Stimulated activated CD4-positive, alpha-beta T cell treated with anti-CD3 and anti-CD28 coated beads, Interleukin-15, amount 100 ng/mL, for 1 hour (primary cell): ENCODE measurements at places on chromosomes 2 and 18.

GRCh38 chr2:152183401-152184073 lies 8.0 kb upstream of the STAM2 start:
- DNase-seq = no peak

- DNase-seq = no peak
Measured at GRCh38 chr2:168758970-168759820, 43.2 kb upstream of the NOSTRIN start.

GRCh38 chr2:62844311-62845090 lies 139.0 kb downstream of the EHBP1 start:
- DNase-seq = no peak

- DNase-seq = no peak
Measured at GRCh38 chr2:181198183-181198864, 217.9 kb downstream of the UBE2E3 start.

DNA sequence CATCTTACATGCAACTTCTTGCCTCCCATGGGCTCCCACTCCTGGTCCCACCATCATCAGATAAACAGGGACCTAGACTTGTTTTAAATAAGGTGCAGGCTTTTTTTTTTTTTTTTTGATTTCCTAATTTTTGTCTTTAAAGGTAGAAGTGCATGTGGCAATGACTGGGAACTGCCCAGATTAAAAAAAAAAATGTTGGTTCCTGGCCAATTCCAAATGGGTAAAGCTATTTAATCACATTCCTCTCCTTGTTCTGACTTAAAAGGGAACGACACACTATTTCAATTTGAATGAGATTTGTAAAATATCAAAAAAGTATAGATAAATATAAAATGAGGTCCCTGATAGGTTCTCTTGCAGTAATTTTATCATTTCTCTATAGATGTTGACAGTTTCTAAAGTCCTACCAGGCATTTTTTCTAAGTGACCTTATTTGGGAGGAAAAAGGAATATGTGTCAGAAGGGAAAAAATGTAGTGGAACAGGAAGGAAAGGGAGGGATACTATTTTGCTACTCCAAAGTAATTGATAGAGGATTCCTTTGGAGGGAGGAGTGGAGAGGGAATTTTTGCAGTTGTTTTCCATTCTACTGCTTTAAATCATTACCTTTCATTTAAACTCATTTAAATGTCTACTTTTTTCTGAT lies 43.3 kb downstream of the DDX1 start:
- DNase-seq = no peak

DNA sequence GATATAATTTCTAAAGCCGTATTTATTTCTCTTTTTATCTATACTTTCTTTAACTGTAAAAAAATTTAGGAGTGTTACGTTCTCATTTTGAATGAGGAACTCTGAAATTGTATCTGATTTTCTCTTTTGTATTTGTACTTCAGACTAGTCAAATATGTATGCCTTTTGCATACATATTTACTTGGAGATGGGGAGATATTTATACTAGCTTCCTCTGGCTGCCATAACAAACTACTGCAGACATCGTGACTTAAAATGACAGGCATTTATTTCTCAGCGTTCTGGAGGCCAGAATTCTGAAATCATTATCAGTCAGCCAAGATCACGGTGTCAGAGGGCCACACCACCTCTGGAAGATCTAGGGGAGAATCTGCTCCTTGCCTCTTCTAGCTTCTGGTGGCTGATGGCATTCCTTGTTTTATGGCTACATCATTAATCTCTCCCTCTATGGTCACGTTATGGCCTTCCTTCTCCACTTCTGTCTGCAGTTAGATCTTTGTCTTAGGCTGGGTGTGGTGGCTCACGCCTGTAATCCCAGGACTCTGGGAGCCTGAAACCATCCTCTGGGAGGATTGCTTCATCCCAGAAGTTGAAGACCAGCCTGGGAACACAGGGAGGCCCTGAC lies 8.2 kb downstream of the LCLAT1 start:
- no peak for DNase-seq

DNA sequence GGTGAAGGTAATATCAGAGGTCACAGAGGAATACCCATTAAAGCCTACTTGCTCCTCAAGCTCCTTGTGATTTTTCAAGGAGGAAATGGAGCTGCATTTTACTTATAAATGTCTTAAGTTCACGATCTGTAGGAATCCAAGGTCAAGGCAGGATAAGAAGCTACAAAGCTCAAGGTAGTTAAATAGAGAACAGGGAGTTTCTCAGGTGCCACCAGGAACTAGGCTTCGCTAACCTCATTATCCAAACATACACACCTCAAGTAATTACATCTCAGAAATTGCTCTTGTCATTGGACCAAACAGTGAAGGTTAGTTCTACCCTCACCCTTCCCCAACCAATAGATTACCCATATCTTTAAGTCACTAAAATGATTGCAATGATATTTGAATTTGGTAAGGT lies 317.4 kb upstream of the HNRNPA3 start:
- DNase-seq = no peak

DNA sequence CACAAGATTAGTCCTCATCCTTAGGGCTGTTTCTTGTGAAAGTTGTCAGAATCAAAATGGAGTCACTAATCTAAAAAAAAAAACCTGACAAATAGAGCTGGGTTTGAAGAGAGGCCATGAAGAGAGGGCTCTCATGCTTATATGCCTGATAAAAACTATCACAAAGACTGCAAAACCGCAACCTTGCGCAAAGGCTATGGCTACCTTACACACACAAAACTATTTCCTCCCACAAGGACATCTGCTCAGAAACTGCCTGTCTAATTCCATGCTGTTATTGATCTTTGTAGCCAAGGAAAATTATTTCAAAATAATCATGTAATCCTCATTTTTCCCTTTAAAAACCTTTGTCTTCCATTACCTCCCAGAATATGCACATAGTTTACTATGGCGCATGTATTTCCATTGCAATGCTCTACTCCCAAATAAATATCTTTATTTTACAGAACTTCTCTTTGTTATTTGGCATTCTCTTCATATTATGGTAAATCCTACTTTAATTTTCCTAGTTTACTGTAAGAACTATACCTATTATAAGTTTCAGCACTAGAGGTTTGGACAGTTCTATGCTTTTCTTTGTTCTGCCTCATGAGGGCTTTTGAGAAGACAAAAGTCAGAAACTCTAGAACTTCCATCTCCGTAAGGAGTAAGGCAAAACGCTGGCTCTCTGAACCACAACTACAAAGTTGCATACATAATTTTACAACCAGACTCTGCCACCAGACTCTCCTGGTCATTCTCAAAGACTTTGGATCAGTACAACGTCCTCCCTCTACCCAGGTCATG lies 9.6 kb upstream of the DPYSL5 start:
- DNase-seq = no peak

DNA sequence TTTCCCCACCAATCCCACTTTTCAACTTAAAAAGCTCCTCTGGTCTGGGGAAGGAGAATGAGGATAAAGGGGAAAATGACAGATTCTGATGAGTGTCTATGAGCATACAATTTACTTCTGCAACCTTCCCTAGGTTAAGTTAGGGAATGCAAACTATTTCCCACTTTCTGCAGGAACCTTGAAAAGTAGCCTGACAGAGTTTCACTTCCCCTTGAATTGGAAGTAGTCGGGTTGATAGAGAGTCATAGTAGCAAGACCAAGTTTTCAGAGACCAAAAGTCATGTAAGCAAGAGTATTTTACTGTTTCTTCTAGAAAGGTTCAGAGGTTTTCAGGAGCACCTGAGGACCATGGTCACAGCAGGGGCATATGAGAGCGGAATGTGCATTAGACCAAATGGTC lies 815.1 kb downstream of the CPS1 start:
- no peak for DNase-seq

GRCh38 chr2:59236723-59237122 lies 995.6 kb upstream of the FANCL start:
- DNase-seq = no peak

DNA sequence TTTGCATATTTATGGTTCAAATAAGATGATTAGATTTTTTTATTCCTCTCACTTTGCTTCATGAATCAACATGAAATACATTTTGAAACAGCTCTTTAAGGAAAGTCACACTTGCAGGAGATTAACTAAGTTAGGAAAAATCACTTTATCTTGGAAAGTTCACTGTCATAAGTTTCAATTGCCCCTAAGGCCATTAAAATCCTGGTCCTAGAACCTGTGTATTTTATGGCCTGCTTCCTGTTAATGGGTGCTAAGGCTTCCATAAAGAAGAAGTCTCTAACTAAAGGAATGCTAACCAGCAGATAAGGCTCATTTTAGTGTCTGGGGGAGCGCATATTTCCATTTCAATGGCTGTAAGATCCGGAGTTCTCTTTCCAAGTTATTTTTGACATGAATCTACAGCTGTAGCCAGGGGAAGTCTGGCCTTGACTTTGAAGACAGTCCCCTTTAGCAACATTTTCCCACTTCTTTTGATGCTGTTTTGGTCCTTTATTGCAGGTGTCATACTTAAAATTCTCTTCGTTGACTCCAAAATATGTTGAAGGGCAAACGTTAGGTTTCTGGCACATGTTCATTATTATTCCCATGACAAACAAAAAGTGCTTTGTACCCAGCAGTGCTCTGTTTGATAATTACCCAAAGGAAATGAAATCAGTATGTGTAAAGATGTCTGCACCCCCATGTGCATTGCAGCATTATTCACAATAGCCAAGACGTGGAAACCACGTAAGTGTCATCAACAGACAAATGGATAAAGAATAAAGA lies 34.4 kb upstream of the SH3BP4 start:
- no peak for DNase-seq

GRCh38 chr2:218230882-218231281 lies 13.9 kb downstream of the ARPC2 start:
- DNase-seq = no peak

DNA sequence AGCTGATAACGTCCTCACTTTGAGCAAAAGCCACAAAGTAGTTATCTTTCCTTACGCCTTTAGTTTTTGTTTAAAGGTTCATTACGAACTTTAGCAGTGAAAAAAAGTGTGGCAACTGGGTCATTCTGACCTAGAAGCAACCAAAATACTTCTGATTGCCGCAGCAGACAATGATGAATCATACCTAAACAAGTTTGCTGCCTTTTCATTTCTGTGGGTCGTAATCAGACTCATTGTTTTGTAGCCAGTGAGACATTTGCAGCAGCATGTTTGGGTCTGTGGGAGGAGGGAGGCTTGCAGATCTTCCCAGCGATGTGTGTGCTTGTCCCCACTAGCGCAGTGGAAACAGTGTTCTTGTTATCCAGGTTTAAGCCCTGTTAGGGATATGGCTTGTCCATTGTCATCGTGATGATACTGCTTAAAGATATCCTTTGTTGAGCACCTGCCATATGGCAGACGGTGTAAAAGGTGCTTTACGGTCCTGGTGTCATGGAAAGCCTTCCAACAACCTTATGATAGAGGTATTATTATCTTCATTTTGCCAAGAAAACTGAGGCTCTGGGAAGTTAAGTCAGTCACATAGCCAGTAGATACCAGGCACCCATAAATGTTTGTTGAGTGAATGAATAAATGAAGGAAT lies 1.3 kb upstream of the GREB1 start:
- no peak for DNase-seq

GRCh38 chr2:47043891-47044239 lies 111.2 kb downstream of the STPG4 start:
- no peak for DNase-seq

DNA sequence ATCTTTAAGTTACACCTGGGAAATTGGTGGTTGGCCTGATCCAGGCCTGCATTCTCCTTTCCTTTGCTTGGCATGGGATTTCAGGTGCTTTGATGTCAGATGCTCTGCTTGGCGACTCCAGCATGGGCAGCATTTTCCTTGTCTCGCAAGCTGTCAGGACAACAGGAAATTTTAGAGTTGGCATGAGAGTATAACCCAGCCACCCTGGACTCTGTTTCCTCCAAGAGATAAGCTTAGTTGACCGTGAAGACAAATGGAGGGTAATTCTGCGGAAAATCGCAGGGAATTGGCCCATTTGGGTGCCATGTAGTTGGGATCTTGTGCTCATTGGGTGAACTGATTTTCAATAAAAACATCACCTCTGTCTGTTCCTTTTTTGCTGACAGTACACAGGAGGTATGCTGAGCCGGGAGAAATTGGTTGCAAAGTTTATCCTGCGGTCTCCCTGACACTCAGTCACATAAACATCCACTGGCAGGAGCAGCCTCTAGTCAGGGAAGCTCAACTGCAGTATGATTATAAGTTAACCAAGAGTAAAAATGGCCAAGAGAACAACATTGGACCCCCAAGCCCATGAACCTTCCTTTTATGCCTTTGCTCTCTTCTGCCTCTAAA lies 409.9 kb downstream of the SETBP1 start:
- no peak for DNase-seq

- no peak for DNase-seq
Measured at GRCh38 chr2:45729753-45730512, 78.5 kb downstream of the PRKCE start.

- no peak for DNase-seq
Measured at GRCh38 chr2:84077496-84077895, 381.6 kb downstream of the SUCLG1 start.

DNA sequence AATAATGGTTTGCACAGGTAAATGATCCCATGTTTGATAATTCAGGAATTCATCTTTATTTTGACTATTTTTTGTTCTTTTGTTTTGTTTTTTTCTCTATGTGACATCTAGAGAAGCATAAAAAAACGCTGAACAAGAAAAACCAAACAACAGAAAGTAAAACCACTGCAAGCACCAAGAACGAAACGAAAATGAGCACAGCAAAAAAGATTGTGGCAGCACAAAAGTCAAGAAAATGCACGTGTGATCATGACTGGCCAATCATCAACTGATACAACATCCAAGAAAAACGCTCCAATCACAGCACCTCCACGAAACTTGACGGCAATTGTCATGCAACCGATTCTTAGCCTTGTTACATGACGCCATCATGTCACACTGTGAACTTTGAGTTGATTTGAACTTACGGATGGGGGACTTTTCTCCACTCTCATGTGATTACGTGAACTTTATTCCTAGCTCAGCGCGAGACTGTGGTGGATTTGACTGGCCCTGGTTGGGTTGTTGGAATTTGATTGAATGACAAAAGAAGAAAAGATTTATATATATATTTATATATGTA lies 318.7 kb downstream of the CELF4 start:
- no peak for DNase-seq

DNA sequence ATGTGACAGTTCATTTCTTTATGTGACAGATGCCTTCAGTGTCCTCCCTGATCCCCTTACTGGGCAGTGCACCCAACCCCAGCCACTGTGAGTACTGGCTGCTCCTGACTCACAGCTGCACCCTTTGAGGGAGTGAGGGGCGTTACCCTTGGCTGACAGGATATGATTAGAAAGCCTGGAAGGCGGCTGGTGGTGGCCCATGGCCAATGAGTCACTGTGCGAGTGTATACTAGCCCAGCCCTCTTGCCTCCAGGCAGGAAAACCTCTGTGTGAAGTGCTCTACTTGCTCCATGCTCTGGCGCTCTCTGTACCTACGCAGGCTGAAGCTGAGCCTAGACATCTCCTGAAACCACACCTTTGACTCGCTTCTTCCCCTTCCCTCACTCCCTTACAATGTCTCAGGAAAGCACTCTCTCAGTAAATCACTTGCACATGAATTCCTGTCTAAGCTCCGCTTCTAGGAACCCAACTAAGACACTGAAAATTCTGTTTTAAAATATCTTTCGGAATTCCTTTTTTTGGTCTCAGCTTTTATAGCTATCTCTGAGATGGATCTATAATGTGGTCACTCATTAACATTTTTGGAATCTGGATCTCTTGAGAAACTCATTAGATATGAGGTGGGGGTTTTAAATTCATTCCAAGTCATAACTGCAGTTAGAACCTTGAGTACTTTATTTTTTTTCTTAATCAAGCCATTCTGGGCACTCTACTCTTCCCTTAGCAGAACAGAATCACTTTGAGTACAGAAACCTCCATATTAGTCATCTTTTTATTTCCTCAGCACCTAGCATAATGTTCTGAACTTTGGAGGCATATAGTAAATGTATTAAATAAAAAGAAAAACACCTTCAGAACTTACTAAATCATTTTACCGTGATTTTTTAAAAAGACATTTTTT lies 25.3 kb upstream of the STAM2 start:
- no peak for DNase-seq
